ENCODE measurements at places on chromosomes 6 and 20.

DNA sequence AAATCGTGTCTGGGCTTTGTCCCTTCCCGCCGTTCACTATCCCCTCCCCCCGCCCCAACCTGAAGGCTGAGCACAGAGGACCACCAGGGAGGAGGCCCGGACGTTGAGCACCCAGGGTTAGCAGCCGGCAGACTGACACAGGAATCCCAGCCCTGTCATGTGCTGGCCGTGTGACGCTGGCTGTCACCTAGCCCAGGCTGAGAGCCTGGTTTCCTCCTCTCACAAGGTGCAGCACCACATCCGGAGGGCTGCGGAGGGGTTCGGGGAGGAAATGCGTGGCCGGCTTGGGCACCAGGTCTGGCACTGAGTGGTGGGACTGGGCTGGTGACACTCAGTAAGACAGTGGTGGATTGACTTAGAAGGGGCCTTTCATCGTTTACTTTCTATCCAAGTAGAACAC is 4.6 kb upstream of the LSM14B start:
- peak; percentile 55 for DNase-seq

GRCh38 chr6:50213146-50213545 is 163.4 kb upstream of the DEFB112 start:
- DNase-seq: no peak

GRCh38 chr6:37766717-37767116 is 52.8 kb upstream of the ZFAND3 start:
- no peak for DNase-seq

- no peak for DNase-seq
These were observed 211.7 kb upstream of the CST7 start for GRCh38 chr20:24737212-24737850.

- DNase-seq: no peak
These were observed 37.3 kb downstream of the TFEB start for GRCh38 chr6:41697861-41698781.

DNA sequence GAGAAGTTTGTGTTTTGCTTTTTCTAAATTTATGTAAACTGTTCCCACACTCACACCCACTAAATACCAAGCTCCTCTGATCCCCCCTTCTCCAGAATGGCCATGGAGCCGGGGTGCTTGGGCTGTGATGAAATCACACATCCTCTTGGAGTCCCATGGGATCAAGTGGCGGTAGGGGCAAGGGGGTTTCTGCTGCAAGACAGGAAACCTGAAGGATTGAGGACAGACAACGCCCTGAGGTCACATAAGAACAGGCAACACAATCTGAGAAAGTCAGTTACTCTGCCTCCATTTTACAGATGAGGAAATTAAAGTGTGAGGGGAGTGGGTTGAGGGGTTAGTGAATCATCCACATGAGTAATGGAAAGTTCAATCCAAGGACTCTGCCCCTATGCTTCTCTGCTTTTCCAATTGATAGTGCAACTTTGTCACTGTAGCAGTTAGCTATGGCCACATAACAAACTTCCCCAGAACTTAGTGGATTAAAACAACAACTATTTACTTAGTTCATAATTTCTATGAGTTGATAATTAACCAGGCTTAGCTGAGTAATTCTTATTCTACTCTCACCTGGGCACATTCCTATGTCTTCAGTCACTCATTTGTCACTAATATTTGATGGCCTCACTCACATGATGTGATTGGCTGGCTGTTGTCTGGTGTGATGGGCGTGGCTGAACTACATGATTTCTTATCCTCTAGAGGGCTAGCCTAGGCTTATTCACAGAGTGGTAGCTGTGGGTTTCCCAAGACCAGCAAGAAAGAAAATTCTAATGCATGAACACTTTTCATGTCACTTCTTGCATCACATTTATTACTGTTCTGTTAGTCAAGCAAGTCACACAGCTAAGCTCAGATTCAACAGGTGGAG is 311.1 kb upstream of the RNF24 start:
- DNase-seq: no peak

GRCh38 chr6:148448369-148449012 is 105.9 kb downstream of the SASH1 start:
- DNase-seq: no peak

DNA sequence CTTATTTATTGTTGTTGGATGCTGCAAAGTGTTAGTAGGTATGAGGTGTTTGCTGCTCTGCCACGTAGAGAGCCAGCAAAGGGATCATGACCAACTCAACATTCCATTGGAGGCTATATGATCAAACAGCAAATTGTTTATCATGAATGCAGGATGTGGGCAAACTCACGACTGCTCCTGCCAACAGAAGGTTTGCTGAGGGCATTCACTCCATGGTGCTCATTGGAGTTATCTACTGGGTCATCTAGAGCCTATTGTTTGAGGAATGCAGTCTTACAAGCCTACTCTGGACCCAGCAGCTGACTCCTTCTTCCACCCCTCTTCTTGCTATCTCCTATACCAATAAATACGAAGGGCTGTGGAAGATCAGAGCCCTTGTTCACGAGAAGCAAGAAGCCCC is 12.1 kb downstream of the MICB start:
- no peak for DNase-seq

DNA sequence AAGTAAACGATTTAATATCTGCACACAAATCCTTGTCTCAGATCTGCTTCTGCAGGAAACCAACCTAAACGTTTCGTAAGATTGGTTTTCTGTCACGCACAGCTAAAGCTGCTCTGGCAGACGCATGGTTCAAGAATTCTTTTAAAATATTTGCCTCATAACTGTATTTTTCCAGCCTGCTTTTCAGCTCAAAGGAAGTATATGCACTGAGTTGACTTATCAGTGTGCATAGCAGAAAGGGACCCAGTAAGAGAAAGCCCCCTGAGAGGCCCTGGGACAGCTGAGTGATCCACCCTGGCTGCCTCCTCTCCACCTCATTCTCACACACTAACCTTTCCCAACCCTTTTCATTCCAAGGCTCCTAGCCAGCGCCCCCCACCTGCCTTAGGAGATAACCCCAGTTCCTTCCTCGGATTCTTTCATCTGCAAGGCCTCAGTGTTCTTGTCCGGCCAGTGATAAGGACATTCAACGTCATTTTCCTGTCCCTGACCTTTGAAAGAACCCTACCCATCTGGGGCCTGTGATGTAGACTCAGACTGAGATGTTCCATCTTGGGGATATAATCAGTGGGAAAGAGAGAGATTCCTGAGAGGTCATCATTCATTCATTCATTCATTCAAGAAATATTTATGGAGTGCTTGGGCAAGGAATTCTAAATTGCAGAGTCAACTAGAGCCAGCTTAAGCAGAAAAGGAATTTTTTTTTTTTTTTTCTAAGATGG is 22.4 kb upstream of the SLC9A8 start:
- no peak for DNase-seq

DNA sequence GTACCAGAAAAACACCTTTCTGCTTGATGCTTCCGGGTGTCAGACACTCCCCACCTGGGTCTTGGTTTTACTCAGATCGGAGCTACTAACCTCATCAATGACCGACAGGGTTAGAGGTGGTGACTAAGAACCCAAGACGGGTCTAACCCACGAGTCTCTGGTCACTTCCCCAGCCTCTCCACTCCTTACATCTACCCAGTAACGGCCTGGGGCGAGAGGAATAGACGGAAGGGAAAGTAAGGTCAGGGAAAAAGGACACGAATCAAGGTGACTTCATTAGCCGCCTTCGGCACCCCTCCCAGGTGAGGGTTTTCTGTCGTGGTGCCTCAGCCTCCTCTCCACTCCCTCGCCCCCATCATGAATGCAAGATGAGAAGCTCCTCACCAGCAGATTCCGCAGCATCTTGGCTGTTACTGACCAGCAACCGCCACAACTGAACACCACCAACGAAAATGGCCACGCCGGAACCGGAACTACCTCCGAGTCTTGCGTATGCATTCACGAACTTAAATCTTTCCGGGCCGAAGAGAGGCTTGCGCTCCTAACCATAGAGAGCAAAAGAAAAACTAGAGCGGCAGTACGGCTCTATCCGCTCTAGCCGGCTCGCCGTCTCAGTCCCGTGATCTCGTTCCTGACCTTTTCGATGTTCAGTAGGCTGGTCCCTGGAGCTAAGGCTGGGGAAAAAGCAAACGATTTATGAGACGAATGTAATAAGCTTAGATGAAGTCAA is at the start of gene COX7A2:
Gene COX7A2 (minus strand): TSS at position 469 of the 730 bp plus-strand sequence. CDS start 67 bp downstream, at position 402.
- DNase-seq: peak; percentile 61

GRCh38 chr20:52996658-52997057 is 24.5 kb downstream of the TSHZ2 start:
- no peak for DNase-seq

DNA sequence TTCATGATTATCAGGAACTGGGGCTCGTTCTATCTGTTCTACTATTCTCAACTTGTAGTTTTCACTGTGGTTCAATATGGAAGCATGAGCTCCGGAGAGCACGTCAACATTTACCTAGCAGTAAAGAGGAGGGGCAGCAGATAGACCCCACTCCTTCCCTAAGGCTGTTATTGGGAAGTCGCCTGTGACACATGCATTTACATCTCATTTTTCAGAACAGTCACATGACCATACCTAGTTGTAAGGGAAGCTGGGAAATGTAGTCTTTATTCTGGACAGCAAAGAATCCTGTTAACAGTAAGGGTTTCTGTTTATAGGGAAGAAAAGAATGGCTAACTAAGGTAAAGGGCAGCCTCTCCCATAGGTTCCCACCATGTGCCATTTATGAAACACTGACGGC is 158.3 kb downstream of the ZFP64 start:
- DNase-seq: no peak

DNA sequence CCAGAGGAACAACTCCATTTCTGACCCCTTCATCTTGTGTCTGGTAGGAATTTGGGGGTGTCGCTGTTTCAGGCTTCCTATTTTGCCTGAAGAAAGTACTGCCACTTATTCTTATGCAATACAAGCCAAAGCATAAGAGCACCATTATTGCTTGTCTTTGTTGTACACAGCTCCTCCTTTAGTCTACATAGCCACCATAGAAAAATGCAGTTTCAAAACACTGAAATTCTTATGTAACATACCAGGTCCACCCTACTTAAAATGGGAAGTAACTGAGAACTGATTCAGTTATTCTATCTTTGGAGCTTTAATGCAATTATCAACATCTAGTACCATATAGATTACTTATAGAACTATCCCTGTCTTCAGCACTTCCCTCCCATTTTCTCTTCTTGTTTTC is 255.5 kb downstream of the ARHGAP18 start:
- no peak for DNase-seq
